ENCODE measurements at places on chromosomes 1 and 21.

DNA sequence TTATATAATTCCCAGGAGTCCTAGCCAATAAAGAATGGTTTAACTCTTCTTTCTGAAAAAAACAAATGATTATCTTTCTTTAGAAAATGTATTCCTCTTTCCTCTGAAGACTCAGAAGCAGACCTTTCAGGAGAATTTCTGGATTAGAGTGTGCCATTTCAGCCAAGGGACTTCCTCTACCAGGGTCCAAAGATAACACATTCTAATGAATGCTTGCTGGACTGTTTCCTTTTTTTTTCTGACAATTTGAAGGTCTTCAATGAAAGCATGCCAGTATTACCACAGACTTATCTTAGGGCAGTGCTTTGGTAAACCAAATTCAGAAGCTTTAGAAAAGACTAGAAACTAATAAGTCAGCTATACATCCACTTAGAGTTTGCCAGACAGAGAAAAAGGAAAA is 80.5 kb downstream of the RERE start:
- no peak for DNase-seq

DNA sequence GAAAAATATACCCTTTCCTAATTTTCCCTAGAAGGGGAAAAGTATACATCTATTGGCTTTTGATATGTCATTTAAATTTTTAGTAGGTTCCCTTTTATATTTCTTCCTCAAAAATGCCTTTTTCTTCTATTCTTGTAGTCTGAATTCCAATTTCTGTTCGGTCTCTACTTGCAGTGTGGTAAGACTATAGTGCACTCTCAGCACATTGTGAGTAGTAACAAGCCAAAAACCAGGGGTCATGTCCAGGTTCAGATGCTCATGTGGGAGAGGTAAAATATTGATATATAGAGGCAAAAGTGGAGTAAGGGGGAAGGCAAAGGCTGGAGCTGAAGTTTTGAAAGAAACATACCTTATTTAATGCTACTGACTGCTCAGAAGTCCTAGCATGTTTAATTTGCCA is 4.0 kb upstream of the FCGR2A start:
- DNase-seq, result no peak

DNA sequence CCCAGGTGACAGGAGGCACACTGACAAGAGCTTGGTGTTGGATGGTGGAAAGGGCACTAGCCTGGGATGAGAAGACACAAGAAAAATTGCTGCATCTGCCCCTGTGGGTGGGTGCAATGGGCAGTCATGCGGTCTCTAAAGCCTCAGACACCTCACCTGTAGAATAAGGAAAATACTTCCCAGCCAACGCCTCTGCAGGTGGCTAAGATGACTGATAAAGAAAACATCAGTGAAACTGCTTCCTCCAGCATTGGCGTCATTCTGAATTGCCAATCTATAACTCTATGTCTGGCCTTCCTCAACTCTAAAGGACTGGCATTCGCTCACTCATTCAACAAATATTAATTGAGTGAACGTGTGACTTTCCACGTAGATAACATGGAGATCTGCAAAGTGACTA is 100.4 kb upstream of the F3 start:
- no peak for DNase-seq

- DNase-seq, result peak; percentile 16
Observed at GRCh38 chr1:210416681-210417080, 88.0 kb downstream of the HHAT start.

DNA sequence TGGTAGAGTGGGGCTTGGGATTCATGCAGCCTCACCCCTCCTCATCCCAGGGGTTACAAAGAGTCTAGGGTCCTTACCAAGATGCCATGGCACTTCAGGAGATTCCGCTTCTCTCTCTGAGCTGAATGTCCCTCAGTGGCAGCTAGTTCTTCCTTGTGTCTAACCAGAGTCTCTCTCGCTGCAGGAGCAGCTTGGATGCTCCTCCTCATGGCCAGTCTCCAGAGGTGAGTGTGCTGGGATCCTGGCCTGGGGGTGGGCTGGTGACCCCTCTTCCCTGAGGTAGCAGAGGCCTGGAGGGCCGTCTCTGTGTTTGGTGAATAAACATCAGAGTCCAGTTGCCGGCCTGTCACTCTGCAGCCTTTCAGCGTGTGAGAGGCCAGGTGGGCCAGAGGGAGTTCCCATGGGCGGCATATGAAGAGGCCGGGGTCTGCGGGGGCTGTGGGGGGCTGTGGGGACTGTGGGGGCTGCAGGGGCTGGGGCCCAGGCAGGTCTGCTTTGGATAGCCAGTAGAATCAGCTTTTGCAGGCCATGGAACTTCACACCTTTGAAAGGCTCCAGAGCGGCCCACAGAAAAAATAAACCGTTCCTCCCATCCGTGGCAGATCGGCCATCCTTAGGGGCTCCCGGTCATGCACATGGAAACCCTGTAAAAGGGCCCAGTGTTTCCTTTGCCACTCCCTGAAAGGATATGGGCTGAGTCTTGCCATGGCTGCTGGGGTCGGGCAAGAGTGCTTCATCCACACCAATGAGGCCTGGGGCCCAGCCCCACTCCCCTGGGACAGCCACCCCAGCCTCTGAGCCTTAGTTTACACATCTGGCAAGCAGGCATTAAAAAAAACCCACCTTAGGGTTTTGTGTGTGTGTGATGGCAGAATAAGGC is 256.4 kb downstream of the FOXD2 start:
- no peak for DNase-seq

GRCh38 chr1:52669696-52670095 is 28.5 kb downstream of the COA7 start:
- peak; percentile 56 for DNase-seq

DNA sequence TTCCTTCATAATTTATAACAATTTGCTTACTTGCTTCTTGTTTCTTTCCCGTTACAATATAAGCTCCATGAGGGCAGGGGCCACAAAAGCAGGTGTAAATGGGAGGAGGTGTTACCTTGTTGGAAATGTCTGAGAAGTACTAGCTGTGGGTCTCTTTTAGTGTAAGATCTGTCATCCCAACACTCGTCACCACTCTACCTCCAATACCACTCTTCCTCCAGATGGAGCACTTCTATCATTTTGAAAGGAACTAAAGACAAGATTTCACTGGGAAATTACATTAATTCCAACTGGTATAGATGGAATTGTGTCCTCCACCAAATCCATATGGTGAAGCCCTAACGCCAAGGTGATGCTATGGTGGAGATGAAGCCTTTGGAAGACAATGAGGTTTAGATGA is 53.0 kb upstream of the CPLANE2 start:
- no peak for DNase-seq

- no peak for DNase-seq
Observed at GRCh38 chr21:44551340-44551961, at the start of gene KRTAP10-2. Gene KRTAP10-2, minus strand, starts transcription at chr21:44551505. Its CDS starts 47 bp downstream, at chr21:44551458.

GRCh38 chr1:151135433-151136385 is 10.7 kb downstream of the SEMA6C start:
- DNase-seq, result no peak

- no peak for DNase-seq
Observed at GRCh38 chr1:112506306-112506705, 2.5 kb upstream of the WNT2B start.

DNA sequence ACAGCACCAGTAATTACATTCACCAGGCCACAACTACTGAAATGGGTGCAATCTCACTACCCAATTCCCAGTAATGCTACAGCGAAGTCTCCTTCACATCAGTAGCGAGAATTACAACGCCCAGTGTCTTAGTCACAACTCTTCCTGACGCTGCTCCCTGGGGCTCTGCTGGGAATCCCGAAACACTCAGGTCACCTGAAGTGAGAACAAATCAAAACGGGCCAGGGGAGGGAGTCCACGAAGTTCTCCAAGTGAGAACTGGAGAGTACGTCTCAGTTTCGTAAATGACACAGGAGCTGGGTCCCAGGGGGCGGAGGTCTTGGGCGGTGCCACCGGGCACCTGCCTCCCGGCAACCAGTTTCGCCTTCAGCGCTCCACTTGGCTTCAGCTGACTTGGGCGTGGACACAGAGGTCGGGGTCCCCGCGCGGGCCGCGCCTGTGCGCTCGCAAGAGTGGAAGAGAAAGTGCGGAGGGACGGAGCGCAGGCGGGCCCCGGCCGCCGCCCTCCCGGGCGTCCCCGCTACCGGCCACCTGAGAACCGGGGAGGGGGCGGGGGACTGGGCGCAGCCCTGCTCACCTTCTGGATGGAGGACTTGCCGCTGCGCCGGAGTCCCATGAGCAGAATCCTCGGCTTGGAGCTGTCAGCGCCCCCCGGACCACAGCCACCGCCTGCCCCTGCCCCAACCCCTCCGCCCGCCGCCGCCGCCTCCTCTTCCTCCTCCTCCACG is 575 bp downstream of the RRAGC start:
- no peak for DNase-seq

GRCh38 chr1:19467199-19468187 is 17.8 kb downstream of the CAPZB start:
- DNase-seq, result no peak

GRCh38 chr1:70487910-70488665 is 77.0 kb downstream of the CTH start:
- DNase-seq, result no peak

DNA sequence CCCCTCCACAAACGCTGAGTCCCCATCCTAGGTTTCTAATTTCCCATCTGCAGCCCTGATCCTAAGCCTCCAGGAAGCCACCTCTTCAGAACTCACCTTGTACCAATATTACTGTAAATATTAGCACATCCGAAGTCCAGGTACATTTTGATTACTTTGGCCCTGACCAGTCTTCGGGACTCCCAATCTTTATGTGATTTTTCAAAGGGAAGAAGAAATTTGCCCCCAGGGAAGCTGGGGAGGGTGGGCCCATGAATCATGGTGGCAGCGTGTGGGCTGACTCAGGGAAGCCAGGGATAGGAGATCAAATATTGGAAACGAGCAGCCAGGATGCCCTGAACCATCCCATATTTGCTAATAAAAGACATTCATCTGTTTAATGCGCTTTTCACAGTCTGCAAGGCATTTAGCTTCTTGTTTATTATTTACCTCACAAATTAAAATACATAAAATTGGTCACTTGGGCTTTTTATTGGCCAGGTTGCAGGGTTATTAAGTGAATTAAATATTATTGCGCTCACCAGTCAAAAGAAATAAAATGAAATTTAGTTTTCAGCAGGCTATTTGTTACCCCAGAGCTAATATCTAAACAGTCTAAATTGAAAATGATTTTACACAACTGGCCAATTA is 46.6 kb downstream of the KIAA0040 start:
- no peak for DNase-seq

- DNase-seq, result no peak
Observed at GRCh38 chr1:100249155-100249536, 488 bp downstream of the DBT start.

DNA sequence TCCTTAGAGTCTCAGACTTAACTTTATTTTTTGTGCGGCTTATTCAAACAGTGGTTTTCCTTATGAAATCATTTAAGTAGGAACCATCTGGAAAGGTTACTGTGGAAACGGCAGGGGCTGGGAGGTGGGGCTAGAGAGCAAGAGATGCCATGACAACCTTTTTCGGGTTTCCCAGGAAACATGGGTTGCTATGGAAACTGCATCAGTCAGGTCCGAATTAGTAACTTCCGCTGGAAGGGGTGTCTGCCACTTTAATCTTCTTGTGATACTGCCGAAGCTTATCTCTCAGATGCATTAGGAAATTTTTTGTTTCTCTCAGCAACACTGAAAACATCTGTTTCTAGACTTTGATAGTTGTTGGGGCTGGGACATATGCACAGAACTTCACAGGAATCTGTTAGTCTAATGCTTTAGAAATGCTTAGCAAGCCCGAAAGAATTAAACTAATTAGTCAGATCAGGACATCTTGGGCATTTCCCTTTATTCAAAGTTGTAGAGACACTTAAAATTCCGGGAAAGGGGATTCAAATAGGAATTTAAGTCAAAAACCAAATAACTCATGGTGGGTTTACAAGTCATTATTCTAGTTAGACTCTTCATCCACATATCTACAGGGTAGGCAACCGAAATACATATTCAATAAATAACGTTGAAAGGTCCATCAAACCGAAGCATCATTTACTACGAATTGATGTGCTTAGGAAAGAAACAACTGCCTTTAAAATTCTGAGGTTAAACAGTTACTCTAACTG is 2.6 kb downstream of the KCNA3 start:
- no peak for DNase-seq

GRCh38 chr1:5933676-5934057 is 58.6 kb downstream of the NPHP4 start:
- DNase-seq, result no peak

- DNase-seq, result no peak
Observed at GRCh38 chr1:245983294-245983967, 523.6 kb downstream of the SMYD3 start.

DNA sequence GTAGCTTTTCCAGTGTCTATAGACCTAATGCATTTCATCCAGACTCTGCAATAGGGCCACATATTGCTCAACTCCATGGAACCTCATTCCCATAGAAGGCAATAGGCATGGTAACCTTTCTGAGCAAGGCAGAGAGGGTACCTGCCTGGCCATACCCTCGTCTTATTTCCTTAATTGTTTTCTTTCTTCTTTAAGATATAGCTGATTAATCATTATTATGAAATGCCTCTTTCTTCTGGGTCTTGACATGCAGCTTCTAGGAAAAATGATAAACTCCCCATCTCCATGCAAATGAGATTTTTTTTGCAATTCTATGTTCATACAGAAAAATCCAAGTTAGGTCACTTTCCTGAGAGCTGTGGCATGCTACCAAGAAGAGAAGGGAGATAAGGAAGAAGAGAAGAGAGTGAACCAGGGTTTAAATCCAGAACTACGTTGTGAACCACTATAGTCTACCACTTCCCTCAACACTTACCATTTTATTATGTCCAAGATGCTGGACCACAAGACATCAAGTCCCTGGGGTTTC is 33.0 kb upstream of the IL20 start:
- DNase-seq, result no peak

DNA sequence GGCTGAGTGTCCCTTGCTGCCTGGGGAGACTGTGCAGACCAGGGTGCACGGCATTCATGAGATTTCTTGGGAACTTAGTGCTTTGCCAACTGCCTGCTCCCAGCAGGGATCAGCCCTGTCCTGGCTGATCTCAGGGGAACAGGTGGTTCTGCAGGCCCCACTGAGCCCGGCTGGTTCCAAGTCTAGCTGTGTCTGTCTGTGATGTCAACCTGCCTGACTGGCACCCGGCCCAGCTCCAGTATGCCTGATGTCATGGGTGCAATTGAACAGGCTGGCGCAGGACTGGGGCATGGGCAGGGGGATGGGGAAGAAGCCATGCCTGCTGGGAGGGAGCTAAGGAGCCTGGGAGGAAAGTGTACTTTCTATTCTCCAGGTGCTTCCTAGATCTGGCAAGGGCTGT is 227.1 kb downstream of the GRIK3 start:
- DNase-seq, result no peak

GRCh38 chr1:162361349-162361748 is 15.3 kb downstream of the SPATA46 start:
- DNase-seq, result no peak

GRCh38 chr21:29626801-29627470 is 312.9 kb downstream of the GRIK1 start:
- DNase-seq, result no peak

GRCh38 chr21:35896060-35896459 is 164.3 kb downstream of the SETD4 start:
- no peak for DNase-seq

Data from skeletal muscle cell (primary cell).